ENCODE measurements at places on chromosomes 1 and 21.

DNA sequence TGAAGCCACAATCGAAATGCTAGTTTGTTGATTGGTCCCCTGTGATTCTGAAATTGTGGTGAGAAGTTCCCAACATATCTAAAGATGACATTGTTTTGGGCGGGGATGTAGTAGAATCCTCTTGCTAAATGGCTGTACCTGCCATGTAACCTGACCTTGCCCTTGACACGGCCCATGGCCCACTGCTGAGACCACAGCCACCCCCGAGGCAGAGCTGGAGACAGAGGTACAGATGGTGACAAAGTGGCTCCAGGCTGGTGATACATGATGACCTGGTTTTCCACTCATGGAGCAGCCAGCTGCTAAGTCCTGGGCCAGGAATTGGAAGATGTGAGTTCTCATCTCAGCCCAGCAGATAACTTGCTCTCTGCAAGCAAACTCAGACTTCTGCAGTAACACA, 226.5 kb downstream of the FOXD2 start:
- no peak for DNase-seq

DNA sequence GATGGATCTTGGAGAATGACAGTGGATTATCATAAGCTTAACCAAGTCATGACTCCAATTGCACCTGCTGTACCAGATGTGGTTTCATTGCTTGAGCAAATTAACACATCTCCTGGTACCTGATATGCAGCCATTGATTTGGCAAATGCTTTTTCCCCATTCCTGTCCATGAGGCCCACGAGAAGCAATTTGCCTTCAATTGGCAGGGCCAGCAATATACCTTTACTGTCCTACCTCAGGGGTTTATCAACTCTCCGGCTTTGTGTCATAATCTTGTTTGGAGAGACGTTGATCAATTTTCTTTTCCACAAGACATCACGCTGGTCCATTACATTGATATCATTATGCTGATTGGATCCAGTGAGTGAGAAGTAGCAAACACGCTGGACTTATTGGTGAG, 20.1 kb downstream of the ZNF691 start:
- no peak for DNase-seq

DNA sequence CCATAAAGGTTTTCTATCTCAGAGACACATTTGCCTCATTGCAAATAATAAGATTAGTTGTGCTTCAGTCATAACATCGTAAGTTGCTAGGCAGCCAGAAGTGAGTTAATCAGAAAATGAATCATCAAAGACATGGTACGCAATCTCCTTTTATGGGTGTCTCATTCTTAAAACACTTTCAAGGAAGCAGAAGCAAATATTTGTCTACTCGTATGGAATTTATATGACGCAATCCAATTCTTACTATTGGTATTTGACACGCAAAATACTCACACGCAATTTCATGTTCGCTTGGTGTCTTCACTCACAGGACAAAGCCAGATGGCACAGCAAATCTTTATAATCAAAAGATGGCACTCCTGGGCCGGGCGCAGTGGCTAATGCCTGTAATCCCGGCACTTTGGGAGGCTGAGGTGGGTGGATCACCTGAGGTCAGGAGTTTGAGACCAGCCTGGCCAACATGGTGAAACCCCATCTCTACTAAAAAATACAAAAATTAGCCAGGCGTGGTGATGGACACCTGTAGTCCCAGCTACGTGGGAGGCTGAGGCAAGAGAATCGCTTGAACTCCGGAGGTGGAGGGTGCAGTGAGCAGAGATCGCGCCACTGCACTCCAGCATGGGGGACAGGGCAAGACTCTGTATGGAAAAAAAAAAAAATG, 56.4 kb downstream of the HLCS start:
- peak; percentile 78 for DNase-seq

DNA sequence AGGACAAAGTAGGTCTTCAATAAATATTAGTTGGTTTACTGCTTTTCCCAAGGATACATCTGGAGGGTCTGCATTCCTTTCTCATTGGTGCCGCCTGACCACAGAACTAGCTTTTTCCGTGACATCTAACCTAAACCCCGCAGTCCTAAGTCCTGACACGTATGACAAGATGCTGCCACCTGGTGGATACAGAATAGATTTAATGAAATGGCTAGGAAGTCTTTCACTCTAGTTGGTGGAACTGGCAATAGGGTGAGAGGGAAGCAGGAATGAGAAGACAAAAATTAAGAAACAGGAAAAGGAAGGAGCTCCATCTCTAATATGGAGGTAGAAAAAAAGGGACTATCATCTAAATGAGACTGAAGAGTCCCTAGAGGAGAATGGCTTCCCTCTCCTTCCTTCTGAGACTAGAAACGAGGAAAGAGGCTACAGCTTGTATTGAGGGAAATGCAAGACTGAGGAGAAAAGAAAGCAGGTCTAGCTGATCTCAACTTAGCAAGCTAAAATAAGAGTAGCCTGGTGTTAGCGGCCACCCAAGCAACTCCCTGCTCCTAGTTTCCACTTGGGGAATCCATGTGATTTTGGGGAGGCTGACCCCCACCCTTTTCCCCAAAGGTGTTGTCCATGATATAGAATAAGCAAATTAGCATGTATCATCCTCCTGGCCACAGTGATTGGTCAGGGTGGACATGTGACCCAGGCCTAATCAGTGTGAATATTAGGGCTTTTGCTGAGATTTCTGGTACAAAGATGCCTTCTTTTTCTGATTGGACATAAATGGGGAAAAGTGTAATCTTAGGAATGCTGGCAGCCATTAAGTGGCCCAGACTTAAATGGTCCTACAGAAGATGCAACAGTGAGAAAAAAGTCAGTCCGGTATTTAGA, 5.9 kb downstream of the RFX5 start:
- peak; percentile 60 for DNase-seq

DNA sequence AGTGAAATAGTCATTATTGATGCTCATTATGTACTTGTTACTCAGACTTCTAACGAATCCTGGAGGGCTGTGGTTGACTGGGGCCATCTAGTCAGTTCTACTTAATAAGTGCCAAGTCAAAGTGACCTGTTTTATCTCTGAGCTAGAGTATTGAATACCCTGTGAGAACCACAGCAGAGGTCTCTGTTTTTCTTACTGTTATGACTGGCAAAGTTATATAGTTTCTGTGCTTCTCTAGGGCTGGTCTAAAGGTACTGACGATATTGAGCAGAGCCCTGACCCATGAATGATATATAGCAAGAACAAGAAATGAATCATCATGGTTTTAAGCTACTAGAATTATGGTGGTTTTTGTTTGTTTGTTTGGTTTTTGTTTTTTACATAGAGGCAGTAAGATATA, 555.8 kb downstream of the PLA2G4A start:
- DNase-seq: no peak

- no peak for DNase-seq
These were observed 425.3 kb downstream of the USP25 start for GRCh38 chr21:16154951-16155635.

DNA sequence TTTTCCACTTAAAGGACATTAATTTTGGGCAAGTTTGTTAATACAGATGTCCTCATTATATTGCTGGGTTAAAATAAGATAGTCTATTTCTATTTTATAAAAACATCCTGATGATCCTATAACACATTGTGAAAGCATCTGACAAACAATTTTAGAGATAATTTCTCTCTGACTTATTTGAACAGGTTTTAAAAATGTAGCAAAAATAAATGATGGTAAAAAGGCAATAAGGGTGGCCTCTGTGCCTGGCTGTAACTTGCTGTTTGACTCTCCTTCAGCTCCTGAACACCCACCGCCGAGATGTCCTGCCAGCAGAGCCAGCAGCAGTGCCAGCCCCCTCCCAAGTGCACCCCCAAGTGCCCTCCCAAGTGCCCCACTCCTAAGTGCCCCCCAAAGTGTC, at the start of gene LCE1A:
Gene LCE1A, plus strand, starts transcription at position 301 of the 400 bp plus-strand sequence. Its CDS starts 0 bp downstream, at position 301.
- no peak for DNase-seq

DNA sequence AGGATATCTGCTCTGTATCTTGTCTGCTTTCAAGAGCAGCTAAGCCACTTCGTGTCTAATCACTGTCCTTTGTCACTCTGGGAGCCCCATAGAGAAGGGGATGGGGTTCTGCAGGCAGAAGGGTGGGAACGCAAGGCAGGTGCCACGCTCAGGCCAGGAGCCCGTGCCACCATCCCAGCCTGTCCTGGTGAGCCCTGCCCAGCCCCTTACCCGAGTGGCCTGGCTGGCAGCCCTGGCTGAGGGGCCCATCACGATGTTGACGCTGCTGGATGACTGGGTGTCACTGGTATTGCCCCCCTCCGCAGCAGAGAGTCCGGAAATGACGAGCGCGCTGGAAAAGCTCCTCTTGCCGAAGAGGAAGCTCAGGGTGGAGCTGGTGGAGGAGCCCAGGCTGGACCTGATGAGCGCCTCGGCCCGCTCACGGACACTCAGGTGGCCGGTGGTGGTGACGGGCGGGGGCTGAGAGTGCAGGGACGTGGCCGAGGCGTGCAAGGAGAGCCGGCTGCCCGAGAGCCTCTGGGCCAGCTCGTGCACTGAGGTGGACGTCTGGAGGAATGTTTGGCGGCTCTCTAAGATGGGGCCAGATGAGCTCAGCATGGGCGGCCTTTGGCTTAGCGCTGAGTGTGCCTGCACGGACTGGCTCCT, 35.6 kb downstream of the NTPCR start:
- DNase-seq: no peak

- no peak for DNase-seq
These were observed 640.4 kb downstream of the LMO4 start for GRCh38 chr1:87969040-87969439.

DNA sequence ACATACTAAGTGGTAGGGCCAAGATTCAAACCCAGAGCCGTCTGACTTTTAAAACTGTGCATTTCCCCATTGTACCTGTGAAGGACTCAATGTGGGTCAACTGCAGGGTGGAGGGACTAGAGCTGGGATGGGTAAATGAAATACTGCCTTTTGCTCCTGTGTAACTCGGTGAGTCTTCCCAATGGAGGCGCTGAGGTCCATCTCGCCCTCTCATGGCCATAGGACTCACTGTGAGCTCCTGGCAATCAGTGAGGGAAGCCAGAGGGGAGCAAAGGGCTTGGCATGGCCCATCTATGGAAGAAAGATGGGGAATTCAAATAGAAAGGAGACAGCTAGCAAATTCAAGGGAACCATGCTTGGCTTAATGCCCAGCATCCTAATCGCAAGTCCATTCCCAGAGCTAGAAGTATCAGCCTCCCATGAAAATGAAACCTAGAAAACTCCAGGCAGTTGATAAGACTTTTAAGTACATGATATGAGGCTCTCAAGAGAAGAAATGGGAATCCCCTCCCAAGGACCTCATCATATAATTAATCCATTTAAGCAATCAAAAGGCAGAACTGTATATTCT, 25.4 kb upstream of the CGN start:
- DNase-seq: no peak

DNA sequence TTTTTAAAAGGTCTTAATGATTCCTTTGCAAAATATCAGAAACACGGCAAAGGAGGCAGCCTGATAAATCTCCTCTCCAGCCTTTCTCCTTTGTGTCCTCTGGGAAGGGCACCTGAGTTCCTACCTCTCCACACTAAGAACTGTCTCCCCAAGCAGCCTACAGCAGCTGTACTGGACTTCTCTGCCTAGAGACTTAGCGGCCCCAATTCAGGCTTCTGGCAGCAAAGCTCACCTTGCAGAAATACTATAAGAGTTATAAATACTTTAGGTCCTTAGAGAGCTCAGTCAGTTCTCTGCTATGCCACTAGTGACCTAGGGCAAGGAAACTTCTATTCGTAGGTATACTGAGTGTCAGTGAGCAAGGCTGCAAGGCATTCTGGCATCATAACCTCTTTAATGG, 33.9 kb downstream of the LRRC52 start:
- no peak for DNase-seq

Measured in AG08396 (cell line).